NCI-H2171 treated with DMSO at 0.1 percent for 48 hours (cell line): ENCODE measurements at places on chromosomes 6 and 20.
A peak's percentile ranks its signal among the peaks of the same experiment; 100 is the strongest.

DNA sequence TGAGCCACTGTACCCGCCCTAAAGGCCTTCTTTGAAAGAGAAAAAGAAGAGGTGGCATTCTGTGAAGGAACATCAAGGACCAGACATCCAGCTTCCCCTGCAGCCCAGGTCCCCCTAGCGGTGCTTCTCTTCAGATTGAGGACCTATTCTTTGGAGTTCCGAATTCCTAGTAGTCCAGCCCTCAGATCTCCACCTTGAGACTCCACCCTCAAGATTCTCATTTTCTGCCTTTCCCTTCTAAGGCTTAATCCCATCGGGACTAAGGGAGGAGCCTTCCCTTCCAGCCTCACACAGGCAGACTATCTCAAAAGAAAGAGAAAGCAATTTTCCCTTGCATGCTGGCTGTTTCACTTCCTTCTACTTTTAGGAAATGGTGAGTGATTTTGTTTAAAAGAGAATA, 32.5 kb downstream of the MUC22 start:
- DNase-seq = peak; percentile 4

DNA sequence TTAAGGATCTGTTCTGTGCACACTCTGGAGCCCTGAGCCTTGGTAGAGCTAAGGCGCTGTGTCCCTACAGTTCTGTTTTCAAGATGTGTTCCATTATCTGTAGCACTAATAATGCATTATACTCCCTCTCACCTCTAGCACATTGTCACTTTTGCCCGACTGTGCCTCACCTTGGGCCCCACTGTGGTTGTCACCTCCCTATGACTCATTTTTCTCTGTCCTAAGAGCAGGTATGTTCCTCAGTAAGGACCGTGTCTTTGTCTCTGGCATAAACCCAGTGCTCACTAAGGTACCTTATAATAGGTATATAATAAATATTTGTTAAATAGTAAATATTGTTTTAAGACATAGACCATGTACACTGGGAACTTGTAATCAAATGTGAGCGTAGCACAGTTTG, 942.5 kb upstream of the CITED2 start:
- no peak for DNase-seq

DNA sequence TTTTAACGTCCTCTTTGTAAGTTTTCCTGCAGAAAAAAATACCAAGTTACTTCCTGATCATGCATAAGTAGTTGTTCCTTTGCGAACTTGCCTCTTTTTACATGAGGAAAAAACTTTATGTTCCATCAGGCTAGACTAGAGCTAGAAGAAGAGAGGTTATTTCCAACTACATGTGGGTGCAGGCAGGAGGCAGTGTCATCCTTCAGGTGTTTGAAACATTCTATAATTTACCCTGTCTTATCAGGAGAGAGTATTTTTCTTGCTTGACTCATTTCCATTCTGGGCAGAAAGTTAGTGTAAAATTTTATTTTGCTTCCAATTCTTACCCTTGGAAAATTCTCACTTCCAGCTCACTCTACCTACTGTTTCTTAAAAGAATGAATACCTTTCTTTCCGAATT, 28.5 kb upstream of the EPHA7 start:
- DNase-seq = no peak

GRCh38 chr6:25866011-25866410, 8.0 kb downstream of the SLC17A3 start:
- no peak for DNase-seq

DNA sequence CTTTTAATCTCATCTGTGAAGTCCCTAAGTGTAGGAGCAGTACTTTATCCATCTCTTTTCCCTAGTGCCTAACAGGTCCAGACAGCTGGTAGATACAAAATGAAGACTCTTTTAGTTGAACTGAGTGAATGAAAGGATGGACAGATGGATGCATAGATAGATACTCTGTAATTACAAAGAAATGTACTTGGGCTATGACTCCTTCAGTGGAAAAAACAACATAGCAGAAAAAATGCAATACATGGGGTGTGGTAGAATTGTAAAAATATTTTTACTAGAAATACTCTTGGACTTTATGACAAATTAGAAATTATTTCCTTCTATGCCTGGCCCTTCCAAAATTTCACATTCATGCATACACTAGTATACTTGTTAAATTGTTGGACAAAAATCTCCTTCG, 29.3 kb downstream of the KCNQ5 start:
- DNase-seq = no peak

- no peak for DNase-seq
Observed at GRCh38 chr6:75211920-75212590, 6.2 kb upstream of the COL12A1 start.

GRCh38 chr20:56212091-56212490, 36.4 kb upstream of the MC3R start:
- DNase-seq = no peak

- DNase-seq = no peak
Observed at GRCh38 chr20:58040447-58041290, 187.8 kb downstream of the ANKRD60 start.

DNA sequence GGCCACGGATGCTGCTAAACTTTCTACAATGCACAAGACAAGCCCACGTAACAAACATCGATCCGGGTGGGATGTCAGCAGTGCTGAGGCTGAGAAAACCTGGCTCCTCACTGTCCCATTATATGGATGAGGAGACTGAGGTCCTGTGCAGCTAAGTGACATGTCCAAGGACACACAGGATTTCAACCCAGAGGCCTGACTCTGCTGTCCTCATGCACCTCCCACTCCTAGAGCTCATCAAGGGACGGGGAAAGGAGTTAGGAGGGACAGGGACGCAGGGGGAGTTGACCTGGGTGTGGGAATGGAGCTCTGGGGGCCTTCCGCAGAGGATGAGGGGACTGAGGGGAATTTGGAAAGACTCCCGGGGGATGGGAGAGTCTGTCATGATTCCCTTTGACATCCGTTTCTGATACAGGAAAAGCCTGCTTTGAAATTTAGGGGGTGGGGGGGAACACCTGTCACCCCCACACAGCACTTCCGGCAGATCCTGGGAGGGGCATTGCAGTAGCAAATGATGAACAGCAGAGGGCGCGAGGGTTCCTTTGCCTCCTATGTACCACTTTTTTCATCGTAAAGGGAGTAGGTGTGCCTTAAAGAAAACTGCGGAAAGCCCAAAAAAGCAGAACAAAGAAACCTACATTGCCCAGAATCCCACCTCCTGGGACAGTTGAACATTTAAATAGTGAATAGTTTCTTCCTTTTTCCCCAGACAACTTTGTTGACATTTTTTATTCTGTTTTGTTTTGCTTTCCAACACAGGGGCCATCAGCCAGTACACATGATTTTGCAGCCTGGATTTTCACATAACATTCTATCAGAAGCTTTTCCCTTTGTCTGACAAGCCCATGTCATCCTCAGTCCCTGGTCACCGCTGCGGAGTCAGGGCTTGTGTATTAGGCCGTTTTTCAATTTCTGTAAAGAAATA, 48.6 kb downstream of the SLC2A10 start:
- DNase-seq = peak; percentile 91

GRCh38 chr20:19560881-19561480, 197.1 kb upstream of the RIN2 start:
- peak; percentile 25 for DNase-seq
